ENCODE measurements at places on chromosomes 7 and 10. TPM values are rescaled to one million over a fixed set of nuclear protein-coding genes. Genes with fewer than 3 reads are reported as not detected.
A peak's percentile ranks its signal among the peaks of the same experiment; 100 is the strongest.

DNA sequence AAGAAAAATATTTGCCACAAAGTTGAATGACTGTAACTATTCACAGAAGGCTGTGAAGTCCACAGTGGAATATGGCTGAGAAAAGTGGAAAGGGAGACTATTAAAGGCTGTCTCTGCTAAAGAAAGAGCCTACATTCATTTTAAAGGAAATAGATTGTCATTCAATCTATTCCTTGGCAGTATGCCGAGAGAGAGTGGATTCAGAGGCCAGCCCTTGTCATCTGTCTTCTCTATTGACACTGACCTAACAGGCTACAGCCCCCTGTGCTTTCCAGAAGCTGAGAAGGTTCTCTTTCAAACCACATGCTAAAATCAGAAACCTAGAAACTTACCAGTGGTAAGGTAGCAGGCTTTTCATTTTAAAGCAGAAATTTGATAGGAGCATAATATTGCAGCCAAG is 12.1 kb downstream of the ODAD2 start:
- no peak for DNase-seq

- no peak for DNase-seq
Measured at GRCh38 chr10:24035761-24036160, 173.2 kb upstream of the KIAA1217 start.

DNA sequence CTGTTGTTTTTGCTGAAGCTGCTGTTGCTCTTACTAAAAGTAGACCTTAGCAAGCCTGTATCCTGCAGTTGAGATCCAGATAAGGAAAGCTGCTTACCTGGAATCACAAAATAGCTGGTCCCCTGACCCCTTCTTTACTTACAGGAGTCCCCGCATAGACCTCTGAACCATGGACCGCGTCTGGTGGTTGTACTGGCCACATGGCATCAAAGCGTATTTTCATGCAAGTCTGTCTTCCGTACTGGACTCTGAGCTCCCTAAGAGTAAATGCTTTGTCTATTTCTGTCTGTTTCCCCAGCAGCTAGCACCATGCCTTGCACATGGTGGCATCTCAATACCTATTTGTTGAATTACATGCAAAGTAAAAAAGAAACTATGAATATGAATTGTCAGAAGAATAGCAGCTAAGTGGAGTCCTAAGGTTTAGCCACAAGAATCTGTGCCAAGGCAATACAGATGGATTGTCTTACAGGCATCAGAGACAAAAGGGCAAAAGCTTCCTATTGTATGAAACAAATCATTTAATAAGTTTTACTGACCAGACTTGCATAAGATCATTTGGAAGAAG is 159.2 kb downstream of the PAXIP1 start:
- DNase-seq: no peak

DNA sequence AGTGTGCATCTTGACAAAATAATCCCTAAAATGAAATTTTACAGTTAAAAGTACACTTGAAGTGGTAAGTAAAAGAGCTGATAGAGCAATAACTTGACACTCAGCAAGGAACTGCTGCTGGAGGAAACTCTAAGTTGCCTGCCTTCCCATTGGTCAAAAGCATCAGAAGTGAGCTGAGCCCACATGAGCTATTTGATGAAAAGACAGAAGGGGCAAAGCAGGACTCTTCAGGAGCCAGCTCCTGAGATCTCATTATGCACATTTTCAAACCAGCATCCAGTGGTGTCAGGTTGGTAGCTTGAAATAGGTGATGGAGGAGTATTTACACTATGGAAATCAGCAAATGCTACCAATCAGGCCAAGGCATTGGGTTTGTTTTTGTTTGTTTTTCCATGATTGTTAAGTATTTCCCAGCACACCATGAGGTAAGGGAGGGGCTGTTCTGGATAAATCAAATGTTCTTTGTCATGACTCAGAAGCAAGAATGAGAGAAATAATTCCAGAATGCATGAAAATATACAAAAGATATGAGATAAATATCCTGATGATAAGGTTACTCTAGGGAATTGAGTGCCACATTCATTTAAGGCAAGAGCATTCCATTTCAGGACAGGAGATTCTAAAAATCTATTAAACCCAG is 316.6 kb downstream of the SNX13 start:
- no peak for DNase-seq

GRCh38 chr10:110226543-110226925 is 19.1 kb downstream of the MXI1 start:
- DNase-seq: peak; percentile 85

DNA sequence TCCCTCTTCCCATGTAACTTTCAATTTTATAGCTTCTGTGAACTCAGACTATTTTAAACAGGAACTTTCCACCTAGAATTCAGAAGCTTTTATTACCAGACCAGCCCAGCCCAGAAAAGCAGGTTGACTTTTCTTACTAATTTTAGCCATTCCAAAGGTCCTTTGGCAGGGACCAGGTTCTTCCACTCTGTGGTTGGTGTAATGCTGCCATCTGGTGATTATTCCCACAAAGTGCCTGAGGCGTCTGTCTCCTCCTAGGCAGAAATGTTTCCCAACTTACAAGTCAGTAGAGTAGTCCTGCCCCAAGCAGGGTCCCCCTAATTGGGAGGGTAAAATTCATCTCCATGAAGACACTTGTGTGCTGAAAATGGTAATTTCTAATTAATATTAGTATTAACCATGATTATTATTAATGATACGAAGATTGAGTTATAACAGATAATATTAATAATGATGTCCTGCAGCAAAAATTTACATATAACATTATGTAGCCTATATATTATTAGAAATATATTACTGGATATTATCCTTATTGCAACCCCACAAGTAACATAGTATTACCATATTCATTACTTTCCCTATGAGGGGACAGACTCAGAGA is 53.0 kb upstream of the PPP1R17 start:
- peak; percentile 55 for DNase-seq

CLRN3 gene
- not detected for total RNA-seq

GBX1 gene
- total RNA-seq: not detected

FKBP6 gene
- total RNA-seq: not detected

CH25H gene
- 2.0 TPM for total RNA-seq

WDR37 gene
- total RNA-seq: 18.0 TPM
